Stimulated activated CD4-positive, alpha-beta T cell treated with anti-CD3 and anti-CD28 coated beads, Interleukin-15, amount 100 ng/mL, for 1 hour (primary cell): ENCODE measurements at places on chromosomes 6 and 20.

DNA sequence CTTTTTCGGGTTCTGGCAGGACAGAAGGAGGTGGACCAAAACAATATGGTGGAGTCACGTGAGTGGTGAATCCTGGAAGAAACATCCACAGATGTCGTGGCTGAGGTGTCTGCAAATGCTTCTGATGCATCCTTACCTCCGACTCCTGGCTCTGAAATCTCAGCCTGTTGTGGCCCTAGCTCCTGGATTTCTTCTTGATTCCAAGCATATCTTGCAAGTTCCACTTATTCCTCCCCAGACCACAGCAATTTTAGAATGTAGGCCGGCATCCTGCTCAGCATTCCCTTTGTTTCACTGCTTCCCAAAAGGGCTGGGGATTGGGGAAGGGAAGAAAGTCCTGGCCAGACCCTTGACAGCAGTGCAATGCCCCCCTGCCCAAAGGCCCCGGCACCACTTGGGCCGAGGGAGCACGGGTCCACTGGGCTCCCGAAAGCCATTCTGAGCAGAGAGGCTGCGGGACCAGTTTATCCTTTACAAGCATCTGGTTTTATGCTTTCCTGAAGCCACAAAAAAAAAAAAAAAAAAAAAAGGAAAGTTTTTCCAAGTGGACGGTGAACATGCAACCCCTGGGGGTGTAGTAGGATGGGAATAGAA lies 200.9 kb upstream of the RNF24 start:
- DNase-seq = no peak

DNA sequence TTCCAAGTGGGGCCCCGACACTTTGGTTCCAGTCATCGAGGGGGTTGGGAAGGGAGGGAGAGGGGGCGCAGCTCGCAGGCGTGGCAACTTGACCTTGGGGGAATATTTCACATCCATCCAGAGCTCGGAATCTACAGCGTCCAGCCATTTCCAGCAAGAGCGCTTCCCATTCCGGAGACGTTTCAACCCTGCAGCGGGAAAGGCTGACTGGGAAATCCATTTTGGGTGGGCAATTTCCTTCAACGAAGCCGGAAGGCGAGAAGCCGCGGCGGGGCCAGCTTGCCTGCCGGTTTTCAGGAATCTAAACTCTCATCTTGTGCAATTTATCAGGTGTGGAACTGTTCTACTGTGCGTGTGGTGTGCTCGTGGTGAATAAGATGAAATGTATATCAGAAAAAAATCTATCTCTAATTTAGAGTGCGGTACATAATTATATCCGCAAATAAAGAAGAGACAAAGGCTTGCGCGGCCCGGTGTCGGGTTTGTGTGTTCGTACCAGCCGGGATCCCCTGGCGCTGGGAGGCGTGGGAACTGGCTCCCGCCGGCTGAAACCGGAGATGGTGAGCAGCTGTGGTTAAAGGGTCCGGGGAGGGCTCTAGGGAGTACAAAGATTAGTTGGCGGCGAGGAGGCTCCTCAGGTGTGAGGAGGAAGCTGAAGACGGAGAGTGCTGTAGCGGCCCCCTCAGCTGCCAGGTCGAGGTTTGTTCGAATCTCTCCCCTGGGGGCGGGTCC lies 4.8 kb downstream of the SLC32A1 start:
- no peak for DNase-seq

DNA sequence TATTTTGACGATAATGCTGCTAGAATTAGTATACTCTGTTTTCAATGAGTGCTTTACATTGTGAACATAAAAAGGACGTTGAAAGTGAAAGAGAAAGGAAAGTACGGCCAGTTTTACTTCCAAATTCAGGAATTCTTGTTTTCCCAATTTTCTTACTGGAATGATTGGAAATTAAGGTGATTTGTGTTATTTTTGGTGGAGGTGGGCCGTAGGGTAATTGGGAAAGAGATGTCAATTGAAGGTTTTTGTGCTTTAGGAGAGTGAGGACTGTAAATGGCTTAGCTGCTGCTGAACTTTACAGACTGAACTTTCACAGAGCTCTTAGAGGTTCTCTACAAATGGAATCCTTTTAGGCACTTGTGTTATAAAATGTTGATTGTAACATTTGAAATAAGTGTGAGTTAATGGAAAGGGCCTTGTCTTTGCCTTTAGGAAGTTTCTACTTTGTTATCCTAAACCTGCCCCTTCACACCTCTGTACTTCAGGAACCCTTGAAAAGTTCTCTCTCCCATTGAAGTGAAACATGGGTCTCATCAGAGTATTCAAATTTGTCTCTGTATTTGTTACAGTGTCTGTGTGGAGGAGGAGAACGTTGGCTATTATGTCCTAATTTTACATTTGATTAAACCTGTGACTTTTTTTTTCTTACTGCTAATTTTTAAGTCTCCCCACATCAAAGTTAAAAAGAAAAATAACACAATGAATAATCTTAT lies 256.4 kb downstream of the ARID1B start:
- DNase-seq = no peak

GRCh38 chr6:54282186-54282585 lies 26.1 kb upstream of the TINAG start:
- DNase-seq = no peak

- DNase-seq = no peak
These were observed 9.2 kb upstream of the BNIP5 start for GRCh38 chr6:36345681-36346466.

DNA sequence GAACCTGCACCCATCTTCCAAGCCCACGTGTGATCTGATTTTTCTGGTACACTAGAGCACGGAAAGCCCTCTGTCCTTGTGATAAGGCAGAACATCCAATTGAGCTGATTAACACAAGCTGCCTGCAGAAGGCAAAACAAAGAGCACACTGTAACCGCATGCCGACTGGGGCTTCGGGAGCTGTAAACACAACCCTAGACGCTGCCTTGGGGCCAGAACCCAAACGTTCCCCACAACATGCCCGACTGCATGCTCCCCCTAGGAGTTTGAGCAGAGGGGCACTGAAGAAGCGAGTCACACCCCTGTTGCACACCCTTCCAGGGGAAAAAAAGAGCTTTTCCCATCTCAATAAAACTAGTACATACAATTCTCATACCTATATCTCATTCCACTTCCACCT lies 470.7 kb downstream of the HTR1B start:
- DNase-seq = no peak

- no peak for DNase-seq
These were observed 94.8 kb upstream of the SCAF8 start for GRCh38 chr6:154638369-154638768.

GRCh38 chr20:56630086-56630493 lies 984 bp downstream of the TFAP2C start:
- no peak for DNase-seq

DNA sequence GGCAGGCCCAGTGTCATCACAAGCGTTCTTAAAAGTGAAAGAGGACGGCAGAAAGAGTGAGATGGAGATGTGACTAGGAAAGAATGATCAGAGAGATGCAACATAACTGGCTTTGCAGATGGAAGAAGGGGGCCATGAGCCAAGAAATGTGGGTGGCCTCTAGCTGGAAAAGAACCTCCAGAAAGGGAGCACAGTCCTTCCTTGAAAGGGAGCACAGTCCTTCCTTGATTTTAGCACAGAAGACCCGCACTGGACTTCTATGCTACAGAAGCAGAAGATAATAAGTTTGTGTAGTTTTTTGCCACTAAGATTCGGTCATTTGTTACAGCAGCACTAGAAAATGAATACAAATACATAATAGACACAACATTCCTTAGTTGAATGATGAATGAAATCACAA lies 7.0 kb upstream of the LZTS3 start:
- no peak for DNase-seq

- DNase-seq = no peak
These were observed 212.9 kb downstream of the COL19A1 start for GRCh38 chr6:70079241-70079640.

GRCh38 chr20:44921447-44921846 lies 11.6 kb downstream of the PABPC1L start:
- DNase-seq = no peak

GRCh38 chr20:61580958-61581824 lies 329.1 kb downstream of the CDH4 start:
- DNase-seq = no peak

DNA sequence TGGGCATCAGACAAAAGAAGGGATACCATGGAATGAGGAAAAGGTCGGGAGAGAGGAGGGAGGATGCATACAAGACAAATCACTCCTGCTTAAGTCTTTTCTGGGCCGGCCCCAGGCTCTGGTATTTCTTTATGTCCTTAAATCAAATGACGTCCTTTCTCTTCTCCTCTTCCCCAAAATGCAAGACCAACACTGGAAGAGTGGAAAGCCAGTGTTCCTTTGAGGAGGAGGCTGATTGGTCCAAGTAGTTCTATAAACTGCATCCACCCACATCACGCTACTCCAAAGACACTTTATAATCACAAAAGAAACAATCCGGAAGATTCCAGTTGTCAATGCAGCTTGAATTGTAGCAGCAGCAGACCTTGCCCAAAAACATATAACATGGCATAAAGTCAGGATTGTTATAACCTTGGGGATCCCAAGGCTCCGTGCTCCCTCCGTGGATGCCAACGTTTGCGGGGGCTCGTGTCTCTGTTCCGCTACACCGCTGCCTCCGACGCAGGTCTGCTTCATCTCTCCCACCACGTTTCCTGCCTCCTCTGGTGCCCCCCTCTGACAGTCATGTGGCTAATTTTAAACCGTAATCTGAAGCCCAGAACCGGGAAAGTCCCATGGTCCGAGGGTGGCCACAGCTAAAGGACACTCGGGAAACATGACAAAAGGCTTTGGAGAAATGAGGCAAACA lies 47.1 kb downstream of the MCUR1 start:
- no peak for DNase-seq

GRCh38 chr6:151002491-151002935 lies 137.0 kb downstream of the MTHFD1L start:
- DNase-seq = no peak

GRCh38 chr6:163922562-163922961 lies 508.0 kb downstream of the QKI start:
- no peak for DNase-seq

- no peak for DNase-seq
These were observed 223.8 kb downstream of the HAO1 start for GRCh38 chr20:7716286-7716972.

DNA sequence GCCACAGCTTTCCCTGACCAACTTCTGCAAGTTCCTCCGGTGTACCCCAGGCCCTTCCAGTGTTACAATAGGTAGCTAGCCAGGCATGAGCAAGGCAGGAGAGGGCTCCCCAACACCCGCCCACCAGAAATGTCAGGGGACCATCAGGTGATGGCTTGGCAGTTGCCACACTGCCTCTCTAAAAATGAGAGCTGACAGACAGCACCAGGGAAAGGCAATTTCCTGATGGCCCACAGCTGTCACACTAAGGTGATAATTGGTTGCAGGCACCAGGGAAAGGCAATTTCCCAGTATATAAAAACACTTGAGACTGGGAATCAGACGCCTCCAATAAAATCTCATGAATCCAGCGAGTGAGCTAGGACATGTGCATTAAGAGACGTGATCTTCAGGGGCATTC lies 49.9 kb downstream of the PXDC1 start:
- DNase-seq = no peak

DNA sequence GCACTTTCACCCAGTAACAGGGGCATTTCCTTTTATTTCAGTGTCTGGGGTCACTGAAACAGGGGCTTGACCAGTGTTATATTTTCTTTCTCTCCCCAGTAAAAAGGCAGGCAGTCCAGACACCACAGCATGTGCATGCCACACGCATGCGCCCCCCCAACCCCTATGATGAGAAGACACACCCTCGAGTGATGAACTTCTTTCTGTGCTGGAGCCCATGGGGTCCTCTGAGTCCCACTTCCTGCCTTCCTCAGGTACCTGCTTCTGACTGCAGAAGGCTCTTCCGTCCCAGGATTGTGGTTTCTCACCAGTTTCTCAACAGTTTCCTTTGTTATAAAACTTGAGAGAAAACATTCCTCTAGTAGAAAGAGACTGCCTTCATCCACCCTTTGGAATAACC lies 45.7 kb upstream of the TMEM181 start:
- no peak for DNase-seq

DNA sequence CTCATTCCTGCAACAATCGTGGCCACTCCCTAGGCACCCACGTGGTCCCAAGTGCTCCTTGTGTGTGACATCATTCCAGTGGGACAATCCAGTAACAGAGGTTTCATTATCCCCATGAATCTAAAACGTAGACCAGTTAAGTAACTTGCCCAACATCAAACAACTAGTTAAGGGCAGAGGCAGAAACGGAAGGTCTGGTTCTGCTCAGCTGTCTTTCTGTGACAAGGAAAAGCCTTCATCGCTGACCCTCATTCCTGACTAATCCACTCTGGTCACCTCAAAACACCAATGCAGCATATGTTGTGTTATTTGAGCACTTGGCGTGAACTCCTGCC lies 261.4 kb upstream of the JARID2 start:
- no peak for DNase-seq

- DNase-seq = no peak
These were observed 153.7 kb upstream of the RIPOR2 start for GRCh38 chr6:25089442-25089841.

DNA sequence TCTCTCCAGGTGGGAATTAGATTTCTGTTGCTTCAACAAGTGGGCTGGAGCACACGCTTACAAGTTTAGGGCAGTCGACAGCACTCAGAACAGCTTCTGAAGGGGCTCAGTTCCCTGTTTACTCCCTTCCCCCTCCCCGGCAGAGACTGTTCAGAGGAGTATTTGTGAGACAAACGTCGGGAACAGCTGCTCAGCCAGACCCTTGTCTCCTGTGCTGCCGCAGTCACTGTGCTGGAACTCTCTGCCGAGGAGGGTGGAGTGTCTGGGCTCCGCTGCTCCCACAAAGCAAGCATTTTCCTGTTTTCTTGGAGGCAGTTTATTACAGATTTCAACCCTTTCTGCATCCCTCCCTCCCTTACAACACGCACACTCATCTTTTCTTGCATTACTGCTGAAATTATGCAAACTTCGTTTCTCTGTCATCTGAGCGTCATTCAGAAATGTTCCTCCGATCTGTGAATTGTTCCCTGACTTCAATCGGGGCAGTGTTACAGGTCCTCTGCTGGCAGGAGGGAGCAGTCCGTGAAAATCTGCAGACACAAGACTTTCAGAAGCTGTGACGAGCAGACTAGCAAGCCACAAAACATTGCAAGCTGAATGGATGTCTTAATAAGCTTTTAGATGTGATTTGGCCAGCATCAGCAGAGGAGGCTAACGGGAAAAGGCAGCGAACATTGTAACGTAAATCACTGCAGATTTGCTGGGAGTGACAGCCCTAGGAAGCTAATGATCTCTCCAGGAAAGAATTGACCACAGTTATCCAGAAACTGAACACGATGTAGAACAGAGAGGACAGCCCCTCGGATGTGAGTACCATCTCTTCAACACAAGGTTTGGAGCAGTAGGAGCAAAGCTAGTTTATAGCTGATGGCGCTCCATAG lies 76.2 kb downstream of the LYRM2 start:
- no peak for DNase-seq

DNA sequence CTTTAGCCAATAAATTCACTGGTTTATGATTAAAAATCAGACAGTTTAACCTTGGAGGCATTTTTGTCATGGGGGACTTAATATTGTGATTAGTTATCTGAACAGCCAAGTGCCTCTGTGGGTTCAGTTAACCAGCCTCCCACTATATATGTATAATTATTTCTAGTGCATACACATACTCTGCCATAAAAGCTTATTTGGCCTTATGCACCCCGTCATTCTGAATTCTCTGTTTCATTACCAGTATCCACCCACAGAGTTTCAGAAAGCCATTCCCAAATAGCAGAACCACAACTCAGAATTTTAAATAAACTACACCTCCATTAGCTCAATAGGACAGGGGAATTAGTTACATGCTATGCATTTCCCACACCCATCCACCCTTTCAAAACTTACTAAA lies 279.7 kb downstream of the ZFAND3 start:
- no peak for DNase-seq

GRCh38 chr6:39313526-39314272 lies 520 bp downstream of the KCNK17 start:
- DNase-seq = no peak

- DNase-seq = no peak
These were observed 9.2 kb downstream of the GTSF1L start for GRCh38 chr20:43717616-43717995.
